ENCODE measurements at places on chromosomes 6 and 20. TPM values are rescaled to one million over a fixed set of nuclear protein-coding genes. Genes with fewer than 3 reads are reported as not detected.

C4B gene
- total RNA-seq: 47.4 TPM

- H3K4me3 ChIP-seq: no peak overlapping the region
- no peaks in the 10 kb centered on the region for H3K4me1 ChIP-seq
- no peaks in the 10 kb centered on the region for H3K27me3 ChIP-seq
- no peak overlapping the region for H3K27ac ChIP-seq
- no peak for DNase-seq
- no peaks in the 10 kb centered on the region for H3K36me3 ChIP-seq
These were observed 503.6 kb downstream of the PTPRT start for GRCh38 chr20:42686057-42686456.

DNA sequence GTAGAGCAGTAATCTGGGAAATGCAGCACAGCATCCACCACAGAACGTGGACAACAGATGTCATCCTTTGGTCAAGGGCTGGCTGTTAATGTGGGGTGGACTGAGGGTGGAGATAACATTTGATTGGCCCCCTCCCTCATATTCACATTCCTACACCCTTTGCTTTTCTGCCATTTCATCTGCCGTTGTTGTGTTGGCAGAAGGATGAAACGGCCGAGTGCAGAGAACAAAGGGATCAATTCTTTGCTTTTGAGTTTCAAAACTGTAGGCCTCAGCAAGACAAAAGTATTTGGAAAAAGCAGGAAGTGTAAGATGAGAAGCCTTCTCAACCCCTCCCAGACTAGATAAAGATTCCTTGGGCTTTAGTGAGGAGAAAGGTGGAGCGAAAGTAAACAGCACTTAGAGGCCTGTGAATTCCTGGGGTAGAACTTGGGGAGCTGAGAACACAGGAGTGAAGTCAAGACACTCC lies 74.2 kb upstream of the PHIP start:
- no peaks in the 10 kb centered on the region for H3K27me3 ChIP-seq
- H3K27ac ChIP-seq: no peak overlapping the region
- no peaks in the 10 kb centered on the region for H3K36me3 ChIP-seq
- H3K4me1 ChIP-seq: no peaks in the 10 kb centered on the region
- no peak overlapping the region for H3K4me3 ChIP-seq

GRCh38 chr20:53346335-53346648 lies 247.3 kb downstream of the ZNF217 start:
- H3K27ac ChIP-seq: no peak overlapping the region
- H3K27me3 ChIP-seq: no peaks in the 10 kb centered on the region
- DNase-seq: no peak
- no peaks in the 10 kb centered on the region for H3K36me3 ChIP-seq
- H3K4me3 ChIP-seq: no peak overlapping the region

DNA sequence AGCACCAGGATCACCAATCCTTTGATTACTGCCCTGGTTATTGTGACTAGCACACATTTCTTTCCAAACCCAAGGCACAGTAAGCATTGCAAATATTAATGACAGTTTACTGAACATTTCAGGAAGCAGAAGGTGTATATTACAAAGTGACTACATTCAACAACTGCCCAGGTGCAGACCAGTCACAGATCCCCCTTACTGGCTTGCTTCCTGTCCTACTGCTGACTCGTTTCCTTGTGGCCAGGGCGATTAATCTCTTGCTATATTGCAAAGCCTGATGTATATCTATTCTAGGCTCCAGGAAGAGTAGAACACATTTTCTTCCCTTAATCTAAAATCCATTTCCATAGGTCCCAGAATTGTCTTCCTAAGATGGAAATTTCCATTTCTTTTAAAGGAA lies 77.2 kb upstream of the EPHA7 start:
- H3K4me3 ChIP-seq: no peak overlapping the region
- H3K36me3 ChIP-seq: no peaks in the 10 kb centered on the region
- H3K4me1 ChIP-seq: no peaks in the 10 kb centered on the region
- no peaks in the 10 kb centered on the region for H3K27me3 ChIP-seq
- no peak for DNase-seq

DNA sequence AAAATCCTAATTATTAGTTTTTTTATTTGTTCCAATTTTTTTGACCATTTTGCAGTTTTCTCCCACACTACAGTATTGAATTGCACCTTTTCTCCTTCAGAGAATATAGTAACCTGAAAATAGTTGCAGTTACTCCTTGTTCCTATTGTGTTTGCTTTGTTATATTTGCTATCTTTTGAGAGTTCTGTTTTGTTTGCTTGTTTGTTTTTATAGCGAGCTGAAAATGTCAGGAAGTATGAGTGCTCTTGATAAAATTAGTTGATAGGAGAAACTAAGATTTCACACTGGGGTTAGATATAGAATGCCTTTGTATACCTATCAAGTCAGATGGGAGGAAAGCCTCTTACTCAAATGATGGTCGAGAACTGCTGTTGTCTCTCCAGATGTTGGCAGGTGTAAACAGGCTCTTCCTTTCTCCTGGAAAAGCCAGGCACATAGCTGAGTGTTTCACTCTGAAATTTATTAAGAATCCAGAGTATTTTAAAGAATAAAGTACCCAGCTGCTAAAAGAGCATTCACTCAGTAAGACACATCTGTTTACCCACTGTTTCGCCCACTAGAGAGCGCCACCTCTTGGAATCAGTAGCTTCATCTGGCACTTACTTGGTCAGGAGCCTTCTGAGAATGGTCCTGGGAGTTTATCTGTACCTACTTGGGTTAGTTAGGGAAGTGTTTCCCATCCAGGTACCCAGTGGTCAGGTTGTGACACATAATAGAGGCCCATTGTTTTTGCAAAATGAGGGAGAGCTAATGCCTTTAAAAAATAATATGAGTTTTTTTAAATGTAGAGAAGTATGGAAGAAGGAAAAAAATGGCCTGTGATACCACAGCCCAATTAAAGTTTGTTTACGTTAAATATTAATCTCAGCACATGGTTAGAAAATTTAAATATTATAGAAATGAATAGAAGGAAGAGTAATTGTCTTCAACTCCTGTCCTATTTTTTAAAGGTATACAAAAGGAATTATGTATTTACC lies 11.2 kb downstream of the NT5DC1 start:
- peaks cover 3% of the 10 kb centered on the region for H3K36me3 ChIP-seq
- DNase-seq: no peak
- no peak overlapping the region for H3K4me3 ChIP-seq
- H3K27me3 ChIP-seq: no peaks in the 10 kb centered on the region

DNA sequence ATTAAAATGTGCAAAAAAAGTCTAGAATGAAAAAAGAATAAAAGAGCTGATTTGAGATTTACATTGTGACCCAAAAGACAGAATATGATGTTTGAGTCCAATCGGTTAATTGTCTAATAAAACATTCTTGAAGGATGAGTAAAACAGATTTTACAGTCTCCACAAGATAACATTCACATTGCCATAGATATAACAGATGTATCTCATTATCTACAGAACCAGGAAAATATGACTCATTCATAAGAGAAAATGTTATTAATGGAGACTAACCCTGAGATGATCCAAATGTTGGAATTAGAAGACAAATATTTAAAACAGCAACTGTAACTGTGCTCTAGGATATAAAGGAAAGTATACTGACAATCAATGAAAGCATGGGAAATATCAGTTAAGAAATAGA lies 141.7 kb downstream of the RFX6 start:
- H3K27me3 ChIP-seq: no peaks in the 10 kb centered on the region
- no peaks in the 10 kb centered on the region for H3K36me3 ChIP-seq
- H3K27ac ChIP-seq: no peak overlapping the region
- no peak overlapping the region for H3K4me3 ChIP-seq
- DNase-seq: no peak
- H3K4me1 ChIP-seq: no peaks in the 10 kb centered on the region

GJA10 gene
- total RNA-seq: 0.05 TPM

DNA sequence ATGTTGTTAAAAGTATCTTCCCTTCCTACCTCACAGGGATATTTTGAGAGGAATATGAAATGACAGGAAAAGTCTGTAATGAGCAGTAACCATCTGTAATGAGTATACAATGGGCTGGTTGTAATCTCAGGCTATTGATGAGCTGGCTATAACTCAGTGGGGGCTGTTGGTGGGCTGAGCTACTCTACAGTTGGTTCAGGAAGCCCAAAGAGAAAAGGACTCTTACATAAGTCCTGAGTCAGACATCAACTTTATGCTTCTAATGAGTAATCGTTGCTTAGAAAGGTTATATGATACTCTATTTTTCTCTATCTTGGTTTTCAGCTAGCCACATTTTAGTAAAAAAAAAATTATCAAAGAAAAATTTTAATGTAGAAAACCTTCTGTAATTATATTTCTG lies 26.4 kb downstream of the ZNF391 start:
- no peak for DNase-seq
- H3K4me1 ChIP-seq: no peaks in the 10 kb centered on the region
- no peaks in the 10 kb centered on the region for H3K27me3 ChIP-seq
- H3K4me3 ChIP-seq: no peak overlapping the region
- H3K27ac ChIP-seq: no peak overlapping the region

- no peak overlapping the region for H3K27ac ChIP-seq
- H3K36me3 ChIP-seq: no peaks in the 10 kb centered on the region
- no peaks in the 10 kb centered on the region for H3K4me1 ChIP-seq
- no peak overlapping the region for H3K4me3 ChIP-seq
- no peak for DNase-seq
These were observed 43.5 kb upstream of the SCAF8 start for GRCh38 chr6:154689493-154690255.

- H3K27me3 ChIP-seq: no peaks in the 10 kb centered on the region
- DNase-seq: no peak
- no peak overlapping the region for H3K4me3 ChIP-seq
- H3K27ac ChIP-seq: no peak overlapping the region
These were observed 129.0 kb downstream of the PHACTR3 start for GRCh38 chr20:59733351-59733750.

- no peaks in the 10 kb centered on the region for H3K36me3 ChIP-seq
- no peaks in the 10 kb centered on the region for H3K27me3 ChIP-seq
- no peak overlapping the region for H3K27ac ChIP-seq
- no peak overlapping the region for H3K4me3 ChIP-seq
These were observed 104.4 kb upstream of the TAB2 start for GRCh38 chr6:149212892-149213801.

GHRH gene
- total RNA-seq: 14.4 TPM

SLC26A8 gene
- 0.09 TPM for total RNA-seq

DNA sequence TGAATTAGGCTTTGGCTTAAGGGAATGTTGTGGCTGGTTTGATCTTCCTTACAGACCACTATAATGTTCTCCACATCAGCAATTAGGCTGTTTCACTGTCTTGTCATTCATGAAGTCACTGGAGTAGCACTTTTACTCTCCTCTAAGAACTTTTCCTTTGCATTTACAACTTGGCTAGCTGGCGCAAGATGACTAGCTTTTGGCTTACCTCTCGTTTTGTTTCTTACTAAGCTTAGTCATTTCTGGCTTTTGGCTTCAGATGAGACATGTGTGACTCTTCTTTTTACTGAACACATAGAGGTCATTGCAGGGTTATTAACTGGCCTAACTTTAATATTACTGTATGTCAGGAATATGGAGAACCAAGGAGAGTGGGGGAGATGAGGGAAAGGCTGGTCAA lies 143.2 kb downstream of the PTCHD4 start:
- H3K27me3 ChIP-seq: no peaks in the 10 kb centered on the region
- H3K4me1 ChIP-seq: no peaks in the 10 kb centered on the region
- no peak overlapping the region for H3K4me3 ChIP-seq
- DNase-seq: no peak
- H3K36me3 ChIP-seq: no peaks in the 10 kb centered on the region

DNA sequence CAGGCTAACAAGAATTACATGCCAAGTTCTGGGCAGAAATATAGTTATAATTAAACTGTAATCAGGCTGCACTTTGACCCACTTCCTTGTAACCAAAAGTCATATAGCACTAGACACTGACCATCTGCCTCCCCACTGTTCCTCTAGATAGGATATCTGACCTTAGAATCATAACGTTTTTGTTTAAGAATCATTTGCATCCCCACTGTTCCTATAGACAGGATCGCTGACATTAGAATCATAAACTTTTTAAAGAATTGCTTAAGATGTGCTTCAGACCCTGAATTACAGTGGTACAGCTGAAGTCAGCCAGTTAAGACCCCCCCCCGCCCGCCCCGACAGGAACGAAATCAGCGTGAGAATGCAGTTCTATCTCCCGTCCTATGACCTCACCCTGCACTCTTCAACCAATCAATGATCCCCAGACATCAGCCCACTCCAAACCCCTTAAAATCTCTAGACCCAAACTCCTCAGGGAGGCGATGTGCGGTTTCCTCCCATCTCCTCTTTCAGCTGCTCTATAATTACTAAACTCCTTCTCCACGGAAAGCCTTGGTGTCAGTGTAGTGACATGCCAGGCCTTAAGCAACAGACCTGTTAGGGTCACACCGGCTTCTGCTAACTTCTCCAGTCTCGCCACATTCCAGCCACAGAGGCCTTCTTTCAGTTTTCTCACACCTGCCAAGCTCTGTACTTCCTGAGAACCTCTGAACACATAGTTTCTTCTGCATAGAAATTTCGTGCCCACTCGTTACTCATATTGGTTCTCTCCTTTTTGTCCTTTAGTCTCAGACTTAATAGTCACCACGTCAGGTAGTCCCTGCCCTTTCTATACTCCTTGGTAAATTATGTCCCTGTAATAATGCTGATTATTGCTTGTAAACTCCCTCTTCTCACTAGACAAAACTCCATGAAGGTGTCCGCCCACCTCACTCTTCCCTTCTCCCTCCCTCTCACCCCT lies 93.5 kb downstream of the DTNBP1 start:
- no peaks in the 10 kb centered on the region for H3K27me3 ChIP-seq
- H3K4me1 ChIP-seq: no peaks in the 10 kb centered on the region
- no peak for DNase-seq
- no peaks in the 10 kb centered on the region for H3K36me3 ChIP-seq

All from thymus (tissue), 14 donors.